ENCODE measurements at places on chromosomes 11 and 22.

GRCh38 chr11:108093128-108093904 is 28.1 kb upstream of the ACAT1 start:
- DNase-seq, result no peak

DNA sequence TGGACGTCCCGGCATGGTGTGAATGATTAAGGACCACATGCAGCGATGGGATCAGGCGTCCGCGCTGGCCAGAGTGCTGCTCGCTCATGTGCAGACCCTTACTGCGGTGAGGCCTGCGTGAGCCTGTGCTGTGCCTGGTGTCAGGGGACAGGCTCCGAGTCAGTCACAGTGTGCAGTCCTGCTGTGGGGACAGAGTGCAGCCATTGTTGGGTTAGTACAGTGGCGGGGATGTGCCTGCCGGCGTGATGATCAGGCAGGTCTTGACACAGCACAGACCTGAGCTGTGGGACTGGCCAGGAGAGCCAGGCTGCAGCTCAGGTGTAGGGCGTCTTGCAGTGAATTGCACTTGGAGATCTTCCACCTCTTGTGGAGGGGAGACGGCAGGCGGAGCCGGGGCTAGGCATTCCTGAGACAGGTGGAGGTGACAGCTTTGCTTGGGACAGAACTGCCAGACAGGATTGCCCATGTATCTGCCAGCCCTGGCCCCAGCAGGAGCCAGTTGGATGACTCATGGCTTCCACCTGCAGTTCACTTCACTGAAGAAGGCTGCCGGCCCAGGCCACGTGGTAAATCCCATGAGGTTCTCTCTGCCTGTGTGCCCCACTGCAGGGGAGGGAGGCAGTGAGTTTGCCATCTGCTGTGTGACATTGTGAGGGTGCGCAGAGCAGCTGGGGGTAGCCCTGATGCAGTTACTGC is 17.3 kb downstream of the TRMU start:
- peak; percentile 32 for DNase-seq

DNA sequence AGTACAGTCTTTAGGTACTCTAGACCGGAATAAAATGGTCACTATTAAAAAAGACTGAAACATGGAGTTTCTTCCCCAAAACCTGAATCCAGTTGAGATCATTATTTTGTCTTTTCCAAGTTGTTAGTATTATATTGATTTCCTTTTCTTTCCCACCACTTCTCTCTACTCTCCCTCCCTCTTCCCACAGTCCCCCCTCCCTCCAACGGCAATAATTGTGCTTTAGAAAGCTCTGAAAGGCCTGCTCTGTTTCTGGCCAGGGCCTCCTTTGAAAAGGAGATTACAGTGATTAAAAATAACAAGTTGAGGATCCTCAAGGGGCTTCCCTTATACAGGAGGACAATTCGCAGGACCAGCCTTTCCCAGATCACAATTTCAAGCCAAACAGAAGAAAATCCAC is 3.5 kb downstream of the SPON1 start:
- no peak for DNase-seq

DNA sequence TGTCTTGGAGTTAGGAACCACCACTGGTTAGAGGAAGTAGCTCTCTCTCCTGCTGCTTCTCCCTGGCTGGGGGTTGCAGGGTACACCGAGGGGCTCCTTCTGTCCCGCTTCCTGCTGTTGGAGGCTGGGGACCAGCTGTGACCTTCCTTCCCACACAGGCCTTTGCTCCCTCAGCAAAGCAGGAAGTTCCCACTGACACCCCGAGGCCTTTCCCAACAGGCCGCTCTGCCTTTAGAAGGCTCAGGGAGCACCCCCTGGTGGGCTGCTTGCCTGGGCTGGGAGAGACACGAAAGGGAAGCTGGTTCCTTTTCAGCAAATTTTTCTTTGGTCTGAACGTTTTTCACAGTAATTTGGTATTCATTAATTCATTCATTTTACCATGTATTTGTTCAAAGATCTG is 527.9 kb upstream of the B3GAT1 start:
- no peak for DNase-seq

DNA sequence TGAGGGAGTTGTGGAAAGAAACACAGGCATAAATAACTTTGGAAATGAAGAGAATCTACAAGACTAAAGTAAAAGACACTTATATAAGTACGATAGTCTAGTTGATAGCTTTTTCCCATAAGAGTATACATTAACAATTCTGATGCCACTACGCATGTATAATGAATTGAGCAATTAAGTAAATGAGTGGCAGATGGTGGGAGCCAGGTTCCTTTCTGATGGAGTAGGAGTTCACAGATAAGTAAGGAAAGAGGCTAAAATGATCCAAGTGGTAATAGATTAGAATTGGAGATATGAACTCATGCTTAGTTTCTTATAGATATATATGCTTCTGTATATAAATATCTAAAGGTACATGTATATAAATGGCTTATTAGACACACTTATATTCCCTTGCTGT is 368.3 kb downstream of the FAM181B start:
- no peak for DNase-seq

GRCh38 chr22:19422440-19423301 is 8.9 kb downstream of the HIRA start:
- DNase-seq, result no peak

GRCh38 chr11:63599211-63600122 is 14.8 kb downstream of the PLAAT3 start:
- peak; percentile 61 for DNase-seq

GRCh38 chr11:12051287-12051662 is 42.8 kb upstream of the DKK3 start:
- no peak for DNase-seq

DNA sequence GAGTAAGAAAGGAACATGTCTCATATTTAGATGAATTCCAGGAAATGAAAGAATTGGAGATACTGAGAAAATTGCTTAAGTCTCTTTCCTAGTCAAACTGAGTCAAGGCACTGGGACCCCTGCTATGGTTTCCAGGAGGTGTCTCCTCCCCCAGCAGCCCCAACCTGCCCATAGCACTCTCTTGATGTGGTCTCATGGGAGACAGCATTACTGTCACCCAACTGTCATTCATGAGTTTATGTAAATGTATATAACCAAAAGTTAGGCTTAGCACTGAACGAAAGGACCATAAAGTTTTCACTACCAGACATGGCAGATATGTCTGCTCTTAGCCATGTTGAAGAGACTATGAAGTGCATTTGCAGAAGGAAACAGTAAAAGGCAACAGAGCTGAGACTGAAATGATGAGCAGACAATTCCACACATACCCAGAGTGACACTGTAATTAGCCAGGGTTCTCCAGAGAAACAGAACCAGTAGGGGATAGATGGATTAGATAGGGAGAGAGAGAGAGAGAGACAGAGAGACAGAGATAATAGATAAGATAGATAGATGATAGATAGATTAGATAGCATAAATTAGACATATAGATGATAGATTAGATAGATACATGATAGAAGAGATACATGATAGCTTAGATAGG is 328.1 kb downstream of the BRD1 start:
- no peak for DNase-seq

- DNase-seq, result no peak
These were observed 3.8 kb downstream of the CSNK2A3 start for GRCh38 chr11:11349106-11349825.

GRCh38 chr11:30917859-30918478 is 331.8 kb upstream of the MPPED2 start:
- no peak for DNase-seq

GRCh38 chr11:103476874-103477273 is 367.6 kb downstream of the DYNC2H1 start:
- no peak for DNase-seq

GRCh38 chr22:34055525-34056200 is 135.4 kb upstream of the LARGE1 start:
- no peak for DNase-seq

DNA sequence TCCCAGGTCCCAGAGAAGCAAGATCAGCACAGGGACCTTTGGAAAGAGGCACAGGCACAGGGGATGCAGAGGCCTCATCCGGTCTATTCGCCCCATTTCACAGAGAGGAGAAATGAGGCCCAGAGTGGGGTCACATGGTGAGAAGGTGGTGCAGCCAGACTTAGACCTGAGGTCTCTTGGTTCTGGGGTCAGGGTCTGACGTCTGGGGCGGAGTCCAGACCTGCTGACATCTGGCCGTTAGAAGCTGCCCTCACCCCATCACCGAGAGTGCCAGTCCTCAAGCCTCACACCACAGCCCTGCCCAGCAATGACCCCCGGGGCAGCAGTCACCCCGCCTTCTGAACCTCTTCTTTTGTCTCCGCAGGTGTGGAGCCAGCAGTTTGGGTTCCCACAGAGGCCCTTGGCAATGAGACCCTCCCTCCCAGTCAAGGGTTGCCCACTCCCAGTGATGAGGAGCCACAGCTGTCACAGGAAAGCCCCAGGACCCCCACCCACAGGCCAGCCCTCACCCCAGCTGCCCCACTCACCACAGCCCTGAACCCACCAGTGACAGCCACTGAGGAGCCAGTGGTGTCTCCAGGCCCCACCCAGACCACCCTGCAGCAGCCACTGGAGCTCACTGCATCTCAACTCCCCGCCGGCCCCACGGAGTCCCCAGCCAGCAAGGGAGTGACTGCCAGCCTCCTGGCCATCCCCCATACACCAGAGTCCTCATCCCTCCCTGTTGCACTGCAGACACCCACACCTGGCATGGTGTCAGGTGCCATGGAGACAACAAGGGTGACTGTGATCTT is 62.4 kb downstream of the OTOG start:
- DNase-seq, result no peak

DNA sequence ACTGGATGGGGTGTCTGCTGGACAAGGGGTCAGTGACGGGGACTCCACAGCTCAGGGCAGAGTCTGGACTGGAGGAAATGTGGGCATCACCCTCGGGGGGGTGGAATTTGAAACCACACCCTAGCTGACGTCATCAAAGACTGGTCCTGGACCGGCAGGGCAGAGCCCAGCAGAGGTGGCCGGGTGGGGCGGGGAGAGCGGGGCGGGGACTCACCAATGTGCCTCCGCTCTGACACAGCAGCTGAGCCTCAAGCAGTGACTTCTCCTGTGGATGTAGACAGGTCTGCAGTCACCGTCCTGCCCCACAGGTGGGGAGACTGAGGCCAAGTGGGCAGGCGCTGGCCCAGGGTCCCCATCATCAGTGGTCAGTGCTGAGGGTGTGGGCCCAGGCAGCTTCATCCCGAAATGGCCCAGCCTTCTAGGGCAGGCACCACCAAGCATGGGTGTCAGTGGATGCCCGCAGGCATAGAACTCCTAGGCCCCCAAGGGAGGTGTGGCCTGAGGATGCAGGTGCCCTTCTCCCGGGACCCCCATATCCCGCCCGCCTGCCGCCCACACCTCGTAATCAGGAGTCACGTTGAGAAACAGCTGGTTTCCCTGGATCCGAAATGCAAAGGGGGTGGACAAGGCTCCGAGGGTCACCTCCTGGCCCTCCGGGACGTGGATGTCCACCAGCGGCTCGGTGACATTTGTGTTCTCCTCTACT is 603 bp downstream of the CDHR5 start:
- DNase-seq, result no peak

- DNase-seq, result no peak
These were observed 6.1 kb downstream of the APLNR start for GRCh38 chr11:57230791-57231538.

DNA sequence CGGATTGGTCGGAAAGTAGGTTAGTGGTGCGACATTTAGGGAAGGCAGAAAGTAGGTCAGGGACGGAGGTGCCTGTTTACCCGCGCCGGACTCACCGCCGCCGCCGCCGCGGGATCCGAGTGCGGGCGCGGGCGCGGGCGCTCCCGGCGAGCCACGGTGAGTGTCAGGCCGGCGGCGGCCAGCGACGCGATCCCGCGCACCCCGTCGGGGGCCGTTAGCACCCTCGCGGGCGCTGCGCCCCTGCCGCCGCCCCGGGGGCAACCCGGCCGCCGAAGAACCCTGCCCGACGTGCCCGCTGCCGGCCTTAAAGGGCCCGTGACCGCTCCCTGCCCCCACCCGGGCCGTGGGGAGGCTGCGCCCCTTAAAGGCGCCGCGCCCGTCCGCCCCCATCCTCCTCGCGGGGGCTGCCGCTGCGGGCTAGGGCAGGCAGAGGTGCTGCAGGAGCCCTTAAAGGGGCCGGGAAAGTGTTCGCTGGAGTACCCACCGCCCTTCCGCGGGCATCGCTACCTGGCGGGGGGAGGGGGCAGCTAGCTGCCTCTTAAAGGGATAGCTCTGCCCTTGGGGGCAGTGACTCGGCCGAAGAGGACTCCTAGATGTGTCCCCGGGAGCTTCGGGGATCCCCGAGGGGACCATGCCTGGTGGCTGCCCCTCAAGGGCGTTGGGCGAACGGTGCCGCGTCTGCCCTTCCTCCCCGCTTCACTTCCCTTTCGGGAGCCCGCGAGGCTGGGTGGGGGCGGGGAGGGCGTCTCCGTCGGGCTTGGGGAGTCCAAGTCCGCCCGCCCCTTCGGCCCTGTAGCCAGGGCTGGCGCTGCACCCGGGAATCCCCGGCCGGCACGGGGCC is at the start of gene BMAL1:
Gene BMAL1, plus strand, starts transcription at position 23 of the 841 bp plus-strand sequence. CDS start 76,519 bp downstream, outside the sequence.
- no peak for DNase-seq

- DNase-seq, result peak; percentile 36
These were observed at the start of gene ACCS for GRCh38 chr11:44065841-44066731. ACCS (plus strand) TSS chr11:44066270; CDS start chr11:44067628, 1,358 bp downstream.

DNA sequence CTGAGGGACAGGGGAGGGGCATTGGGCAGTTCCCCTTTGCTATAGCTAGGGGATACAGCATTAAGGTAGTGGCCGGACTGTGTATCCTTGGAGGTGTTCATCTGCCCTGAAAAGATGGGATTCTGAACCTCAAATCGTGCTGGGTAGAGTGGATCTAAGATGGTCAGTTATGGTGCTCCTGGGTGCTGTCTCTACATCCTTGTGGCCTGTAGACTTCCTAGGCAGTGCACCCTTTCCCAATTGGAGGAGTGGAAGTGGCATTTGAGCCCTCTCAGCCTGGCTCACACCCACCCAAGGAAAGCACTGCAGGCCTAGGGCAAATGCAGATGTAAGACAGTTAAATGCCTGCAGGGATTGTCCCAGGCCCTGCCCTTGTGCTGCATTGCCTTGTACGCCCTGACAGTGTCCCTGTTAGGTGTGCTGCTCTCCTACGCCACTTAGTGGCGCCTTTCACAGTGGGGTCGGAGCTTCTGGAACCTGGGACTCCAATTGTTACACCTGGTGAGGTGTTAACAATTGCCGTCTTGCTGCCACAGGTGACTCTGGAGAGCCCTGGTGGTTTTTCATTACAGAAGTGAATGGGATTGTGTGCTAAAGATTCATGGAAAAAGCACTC is 35.0 kb downstream of the PPFIBP2 start:
- no peak for DNase-seq

GRCh38 chr22:24146194-24146616 is 35.1 kb upstream of the SUSD2 start:
- no peak for DNase-seq

DNA sequence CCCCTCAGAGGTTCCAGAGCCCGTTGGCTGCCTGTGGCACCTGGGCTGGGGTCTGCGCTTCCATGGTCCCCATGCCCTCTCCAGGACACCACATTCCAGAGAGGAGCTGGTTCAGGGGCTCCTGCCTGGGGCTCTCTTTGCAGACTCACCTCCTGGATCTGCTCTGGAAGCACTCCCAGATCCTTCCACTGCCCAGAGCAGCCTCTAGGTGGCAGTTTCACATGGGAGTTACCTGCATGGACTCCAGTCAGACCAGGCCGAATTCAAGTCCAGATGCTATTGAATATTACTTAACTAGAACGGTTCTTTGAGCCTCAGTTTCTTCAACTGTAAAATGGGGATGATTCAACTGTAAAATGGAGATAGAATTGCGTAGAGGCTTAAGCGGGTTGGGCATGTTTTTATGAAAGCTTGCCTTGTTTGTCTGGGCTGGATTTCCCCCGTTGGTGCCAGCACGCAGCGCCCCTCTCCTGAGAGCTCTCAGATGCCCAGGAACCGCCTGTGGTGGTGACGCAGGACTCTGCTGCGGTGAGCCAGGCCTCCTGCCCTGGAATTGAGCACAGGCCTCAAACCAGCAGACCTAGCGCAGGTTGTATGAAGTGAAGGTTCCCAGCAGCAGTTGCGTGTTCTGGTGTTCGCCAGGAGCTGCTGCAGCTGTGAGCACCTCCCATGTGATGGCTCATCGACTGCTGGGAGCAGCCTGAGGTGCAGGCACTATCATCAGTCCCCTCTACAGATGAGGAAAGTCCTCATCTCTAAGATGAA is 44.2 kb downstream of the LMO1 start:
- no peak for DNase-seq
